ELR (cell line): ENCODE measurements at places on chromosomes 13 and 19.
A peak's percentile ranks its signal among the peaks of the same experiment; 100 is the strongest.

GRCh38 chr13:46753137-46753536, 43.8 kb downstream of the ESD start:
- DNase-seq, result no peak

- DNase-seq, result no peak
Observed at GRCh38 chr19:47749326-47749725, 4.0 kb downstream of the NOP53 start.

- peak; percentile 80 for DNase-seq
Observed at GRCh38 chr19:8158411-8159074, 9.2 kb upstream of the FBN3 start.

DNA sequence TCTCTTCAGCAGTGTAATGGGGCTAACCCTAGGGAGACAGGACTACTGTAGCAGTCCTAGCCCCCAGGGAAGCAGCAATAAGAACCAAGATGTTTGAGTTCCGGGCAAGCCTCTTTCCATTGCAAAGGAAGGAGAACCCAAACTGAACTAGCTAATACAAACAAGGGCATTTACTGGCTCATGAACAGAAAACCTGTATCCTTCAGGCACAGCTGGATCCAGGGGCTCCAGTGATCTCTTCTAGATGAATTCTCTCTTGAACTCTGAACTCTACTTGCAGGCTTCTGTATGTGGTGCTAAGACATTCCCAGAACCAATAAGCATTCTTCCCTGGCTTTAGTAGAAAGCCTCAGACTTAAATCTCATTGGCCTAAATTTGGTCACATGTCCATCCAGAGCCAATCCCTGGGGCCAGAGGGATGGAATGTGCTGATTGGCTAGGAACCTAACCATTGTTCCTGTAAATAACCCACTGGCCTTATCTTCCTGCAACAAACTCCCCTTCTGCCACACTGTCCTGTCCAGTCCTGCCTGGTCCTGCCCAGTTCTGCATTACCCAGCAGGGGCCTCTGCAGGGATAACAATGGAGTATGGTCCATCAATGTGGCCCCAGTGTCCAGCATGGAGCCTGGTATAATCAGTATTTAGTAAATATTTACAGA, 3.9 kb upstream of the PODNL1 start:
- peak; percentile 22 for DNase-seq

DNA sequence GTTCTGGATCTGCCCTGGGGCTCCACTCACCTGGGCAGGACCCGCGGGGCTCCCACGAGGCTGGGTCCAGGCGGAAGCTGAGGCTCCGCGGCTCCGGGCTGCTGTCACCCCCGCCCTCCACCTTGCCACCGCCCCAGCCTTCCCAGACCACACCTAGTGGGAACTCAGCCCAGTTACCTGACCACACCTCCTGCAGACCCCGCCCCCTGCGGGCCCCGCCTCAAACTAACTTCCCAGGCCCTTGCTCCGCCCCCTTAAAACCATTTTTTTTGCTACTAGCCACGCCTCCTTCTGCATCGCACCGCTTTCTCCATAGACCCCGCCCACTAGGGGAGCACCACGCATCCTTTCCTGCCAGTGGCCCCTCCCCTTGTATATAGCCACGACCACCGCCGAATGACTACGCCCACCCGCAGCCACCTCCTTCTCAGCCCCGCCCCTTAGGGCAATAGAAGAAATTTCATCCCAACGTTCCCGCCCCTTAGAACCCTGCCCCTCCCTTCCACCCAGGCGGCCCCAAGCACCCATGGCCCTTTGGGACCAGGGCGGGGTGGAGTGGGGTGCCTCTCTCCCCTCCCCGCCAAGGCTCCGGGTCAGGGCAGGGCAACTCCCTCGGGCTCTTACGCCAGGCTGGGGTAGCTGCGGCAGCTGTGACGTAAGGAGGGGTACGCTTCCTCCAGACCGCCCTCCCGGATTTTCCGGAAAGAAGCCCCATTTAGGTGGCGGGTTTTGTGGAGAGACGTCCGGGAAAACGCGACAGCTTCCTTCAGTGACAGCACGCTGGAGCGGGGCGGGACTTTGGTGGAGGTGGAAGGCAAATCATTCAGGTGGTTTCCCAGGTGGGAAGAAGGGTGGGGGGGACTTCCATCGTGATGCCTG, at the start of gene SH2D3A:
Gene SH2D3A, minus strand, starts transcription at position 79 of the 879 bp plus-strand sequence. CDS start 3,687 bp downstream, outside the sequence.
- DNase-seq, result peak; percentile 27

GRCh38 chr19:40908976-40909375, 26.9 kb upstream of the CYP2A7 start:
- no peak for DNase-seq

- no peak for DNase-seq
Observed at GRCh38 chr13:79939689-79940088, 401.2 kb downstream of the SPRY2 start.

GRCh38 chr13:37473035-37473434, 125.5 kb downstream of the POSTN start:
- DNase-seq, result no peak

DNA sequence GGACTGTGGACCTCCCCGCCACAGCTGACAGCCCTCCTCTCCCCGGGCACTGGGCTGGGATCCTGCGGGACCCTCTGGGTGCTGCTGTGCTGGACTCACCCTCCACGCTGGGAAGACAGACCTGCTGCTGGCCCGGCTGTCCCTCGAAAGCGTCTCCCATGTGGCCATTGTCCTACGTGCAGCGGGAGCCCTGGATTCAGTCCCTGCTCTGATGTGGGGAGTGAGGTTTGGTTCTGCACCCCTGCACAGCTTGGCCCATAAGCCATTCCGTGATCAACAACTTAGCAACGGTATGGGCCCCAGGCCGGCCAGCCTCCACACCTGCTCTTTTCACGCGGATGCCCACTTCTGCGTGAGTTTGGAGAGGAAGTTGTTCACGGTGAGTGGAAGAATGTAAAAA, 195.2 kb downstream of the TEX29 start:
- no peak for DNase-seq

DNA sequence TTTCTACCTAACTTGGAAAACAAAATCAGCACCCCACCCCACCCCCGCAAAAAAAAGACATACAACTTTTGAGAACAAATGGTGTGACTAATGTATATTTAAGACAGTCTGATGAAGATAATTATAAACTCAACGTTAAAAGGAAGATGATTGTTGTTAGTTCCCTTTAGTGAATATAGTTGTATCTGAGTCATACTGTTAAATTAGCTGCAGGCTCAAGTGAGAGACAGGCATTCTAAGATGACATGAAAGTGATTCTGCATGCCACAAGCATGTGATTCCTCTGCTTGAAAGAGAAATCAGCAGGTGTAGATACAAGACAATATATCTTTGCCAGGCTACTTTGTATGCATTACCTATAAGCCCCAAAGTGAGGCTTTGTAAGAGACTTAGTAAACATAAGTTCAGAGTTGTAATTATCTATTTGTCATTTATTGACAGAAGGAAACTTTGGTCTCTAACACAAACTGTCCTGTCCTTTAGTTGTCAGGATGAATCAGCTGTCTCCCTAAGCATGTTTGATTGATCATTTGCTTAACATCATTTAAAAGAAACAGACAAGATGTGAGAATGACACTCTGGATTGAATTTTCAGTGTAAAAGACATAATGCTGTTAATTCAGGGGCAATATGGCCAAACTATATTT, 319.4 kb upstream of the HTR2A start:
- DNase-seq, result peak; percentile 82

DNA sequence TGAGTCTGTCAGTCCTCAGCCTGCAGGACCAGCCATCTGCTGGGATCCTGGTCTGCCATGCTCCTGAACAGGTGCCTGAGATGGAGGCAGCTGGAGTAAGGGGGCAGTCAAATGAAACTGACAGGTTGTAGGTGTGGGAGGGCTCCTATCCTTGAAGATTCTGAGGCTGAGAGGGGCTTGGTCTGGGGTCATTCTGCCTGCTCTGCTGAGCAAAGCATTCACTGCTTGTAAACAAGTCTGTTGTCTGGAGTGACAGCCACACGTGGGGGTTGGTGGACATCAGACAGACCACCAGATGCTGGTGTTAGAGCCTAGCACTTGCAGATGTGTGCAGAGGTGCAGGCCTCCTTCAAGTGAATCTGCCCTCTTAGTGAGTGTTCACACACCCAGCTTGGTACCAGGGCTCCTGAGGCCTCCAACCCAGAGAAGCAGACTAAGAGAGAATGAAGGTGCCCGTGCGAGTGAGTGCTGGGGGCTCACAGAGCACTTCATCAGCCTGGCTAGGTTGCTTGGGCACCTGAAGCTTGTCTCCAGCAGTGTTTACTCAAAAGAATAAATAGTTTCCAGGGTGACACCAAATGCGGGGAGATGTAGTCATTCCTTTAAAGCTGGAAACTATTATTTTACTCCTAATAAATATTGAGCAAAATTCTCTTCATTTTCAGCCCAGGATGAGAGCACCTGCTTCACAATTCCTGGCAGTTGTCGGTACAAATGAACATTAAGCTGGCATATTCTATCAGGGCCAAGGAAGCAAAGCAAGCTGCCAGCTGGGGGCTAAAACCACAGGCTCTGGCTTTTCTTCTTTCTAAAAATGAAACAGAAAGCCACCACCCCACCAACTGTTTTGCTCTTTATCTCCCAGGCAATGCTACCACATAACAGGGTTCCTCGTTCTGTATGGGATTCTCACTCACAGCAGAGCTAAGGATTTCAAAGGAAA, 82.3 kb downstream of the RNASEH2B start:
- no peak for DNase-seq

DNA sequence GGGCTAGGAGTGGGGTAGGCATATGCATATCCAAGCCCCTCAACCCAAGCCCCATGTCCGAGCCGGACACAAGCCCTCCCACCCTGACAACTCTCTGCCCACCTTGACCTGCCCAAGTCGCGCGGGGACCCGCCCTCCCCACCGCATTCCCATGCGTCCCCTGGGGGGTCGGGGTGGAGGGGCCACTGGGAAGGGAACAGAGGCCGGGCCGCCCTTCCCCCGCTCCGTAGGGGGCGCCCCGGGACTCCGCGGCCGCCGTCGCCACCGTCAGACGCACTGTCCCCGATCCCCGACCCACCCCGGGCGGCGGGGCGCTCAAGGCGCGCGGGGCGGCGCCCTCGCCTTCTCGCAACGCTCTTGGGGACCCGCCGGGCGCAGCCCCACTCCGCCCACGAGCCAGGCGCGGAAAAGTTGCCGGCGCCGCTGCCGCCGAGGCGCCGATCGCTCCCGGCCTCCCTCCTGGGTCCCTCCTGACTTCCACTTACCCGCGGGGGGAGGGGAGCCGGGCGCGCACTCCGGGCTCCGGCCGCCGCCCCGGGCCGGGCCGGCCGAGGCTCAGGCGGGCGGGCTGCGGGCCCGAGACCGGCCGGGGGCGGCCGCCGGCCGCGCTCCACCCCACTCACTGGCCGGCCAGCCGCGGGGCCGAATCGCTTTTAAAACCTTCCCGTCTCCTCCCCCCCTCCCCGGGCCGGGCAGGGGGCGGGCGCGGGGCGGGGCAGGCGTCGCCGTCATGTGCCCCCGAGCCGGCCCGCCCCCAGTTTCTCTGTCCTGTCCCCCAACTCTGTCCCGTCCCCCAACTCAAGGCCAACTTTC, 34.4 kb upstream of the NANOS3 start:
- peak; percentile 85 for DNase-seq

- no peak for DNase-seq
Observed at GRCh38 chr19:49374665-49375434, 11.2 kb downstream of the DKKL1 start.

DNA sequence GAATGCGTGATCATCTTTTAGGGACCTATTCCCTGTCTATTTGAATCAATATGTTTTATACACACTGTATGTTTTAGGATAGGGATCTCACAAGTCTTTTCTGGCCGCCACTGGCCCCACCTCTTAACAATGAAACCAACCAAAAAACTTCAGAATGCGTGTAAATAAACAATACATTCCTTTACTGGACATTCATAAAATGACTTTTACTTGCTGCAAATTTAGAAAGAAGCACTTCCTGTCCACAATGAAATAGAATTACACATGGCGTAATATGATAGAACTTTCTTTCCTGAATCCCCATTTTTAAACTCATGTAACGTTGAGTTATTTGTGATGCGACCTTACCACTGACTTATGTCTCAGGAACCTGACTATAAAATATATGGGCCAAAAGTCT, 233.6 kb downstream of the SLITRK6 start:
- DNase-seq, result peak; percentile 10

- no peak for DNase-seq
Observed at GRCh38 chr13:64910096-64910495, 2320.0 kb downstream of the PCDH9 start.

DNA sequence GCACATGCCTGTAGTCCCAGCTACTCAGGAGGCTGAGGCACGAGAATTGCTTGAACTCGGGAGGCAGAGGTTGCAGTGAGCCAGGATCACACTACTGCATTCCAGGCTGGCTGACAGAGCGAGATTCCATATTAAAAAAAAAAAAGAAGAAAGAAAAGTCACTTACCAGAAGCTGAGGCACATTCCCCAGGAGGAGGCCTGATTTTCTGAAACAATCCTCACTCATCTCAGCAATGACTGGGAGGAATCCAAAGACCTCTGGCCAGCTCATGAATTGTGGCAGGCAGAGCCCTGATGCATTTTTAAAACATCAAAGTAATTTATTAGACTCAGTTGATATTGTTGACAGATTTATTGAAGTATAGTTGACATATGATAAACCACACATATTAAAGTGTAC, 206.3 kb downstream of the FOXO1 start:
- DNase-seq, result no peak

GRCh38 chr19:6069268-6069791, 41.0 kb downstream of the RFX2 start:
- no peak for DNase-seq
